Cerebellar cortex (tissue), 1 donor: ENCODE measurements at places on chromosomes 2 and 18.

- DNase-seq = no peak
Measured at GRCh38 chr18:37362158-37362890, 203.3 kb downstream of the CELF4 start.

DNA sequence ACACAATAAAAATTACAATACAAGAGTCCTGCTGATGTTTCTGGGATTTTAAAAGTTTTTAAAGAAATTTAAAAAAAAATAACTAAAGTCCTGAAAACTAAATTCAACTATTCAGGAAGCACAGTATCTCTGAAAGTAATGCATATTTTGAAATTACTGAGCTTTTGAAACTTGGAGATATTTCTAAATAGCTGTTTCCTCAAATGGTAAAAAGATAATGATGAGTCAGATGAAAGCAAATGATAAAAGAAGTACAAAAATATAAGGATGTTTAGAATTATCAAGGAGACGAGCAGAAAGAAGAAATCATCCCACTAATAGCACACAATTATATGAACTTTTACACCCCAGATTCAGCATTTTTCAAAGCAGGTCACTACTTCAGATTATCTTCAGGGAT lies 90.2 kb upstream of the SLC25A52 start:
- DNase-seq = no peak

- DNase-seq = no peak
Measured at GRCh38 chr18:10804126-10804525, 278.3 kb downstream of the NAPG start.

DNA sequence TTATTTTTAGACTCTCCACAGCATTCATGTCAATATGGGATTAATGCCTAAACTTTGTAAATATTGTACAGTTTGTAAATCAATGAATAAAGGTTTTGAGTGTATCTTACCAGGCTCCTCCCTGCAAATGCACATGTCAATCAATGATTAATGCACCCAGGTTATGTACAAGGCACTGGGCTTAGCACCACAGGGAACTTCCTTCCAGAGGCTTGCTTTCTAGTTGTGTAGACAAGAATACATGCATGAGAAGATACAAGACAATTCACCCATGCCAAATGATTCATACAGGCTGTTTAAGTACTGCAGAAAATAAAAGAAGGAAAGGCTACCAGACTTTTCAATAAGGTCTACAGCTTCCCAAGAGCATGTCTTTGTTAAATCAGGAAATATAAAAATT lies 114.1 kb downstream of the MMADHC start:
- DNase-seq = no peak

DNA sequence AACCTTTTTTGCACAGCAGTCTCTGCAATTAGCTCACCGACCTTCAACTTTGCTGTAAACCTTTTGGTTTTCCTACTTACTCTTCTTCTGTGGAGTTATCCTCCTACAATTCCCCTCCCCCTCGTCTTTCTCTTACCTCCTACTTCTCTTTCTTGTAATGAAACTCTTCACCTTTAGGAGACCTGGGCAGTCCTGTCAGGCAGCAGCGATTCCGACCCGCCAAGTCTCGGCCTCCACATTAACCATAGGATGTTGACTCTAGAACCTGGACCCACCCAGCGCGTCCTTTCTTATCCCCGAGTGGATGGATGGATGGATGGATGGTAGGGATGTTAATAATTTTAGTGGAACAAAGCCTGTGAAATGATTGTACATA lies 8.3 kb downstream of the TBR1 start:
- DNase-seq = no peak

DNA sequence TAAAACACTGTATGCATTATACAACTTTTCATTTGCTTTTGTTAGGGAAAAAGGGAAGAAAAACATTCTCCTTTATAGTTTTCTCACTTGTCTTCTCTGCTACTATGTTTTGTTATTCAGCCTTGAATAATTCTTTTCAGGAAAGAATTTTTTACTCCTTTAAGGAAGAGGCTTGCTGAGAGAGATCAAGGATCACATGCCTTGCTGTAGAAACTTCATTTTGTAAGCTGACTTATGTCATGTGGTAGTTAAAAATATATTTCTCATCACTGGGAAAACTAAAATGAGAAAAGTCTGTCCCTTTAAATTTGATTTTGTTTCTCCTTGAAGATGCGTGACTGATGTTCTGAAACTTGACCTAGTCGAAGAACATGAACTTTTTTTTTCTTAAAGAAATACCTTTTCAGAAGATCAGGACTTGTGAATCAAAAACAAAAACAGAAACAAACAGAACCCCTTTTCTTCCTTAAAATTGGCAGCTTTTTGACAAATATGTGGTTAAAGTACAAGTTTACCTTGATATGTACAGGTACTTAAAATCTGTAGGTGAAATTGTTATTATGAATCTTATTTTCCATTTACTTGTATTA lies 145.1 kb downstream of the COMMD1 start:
- DNase-seq = no peak

DNA sequence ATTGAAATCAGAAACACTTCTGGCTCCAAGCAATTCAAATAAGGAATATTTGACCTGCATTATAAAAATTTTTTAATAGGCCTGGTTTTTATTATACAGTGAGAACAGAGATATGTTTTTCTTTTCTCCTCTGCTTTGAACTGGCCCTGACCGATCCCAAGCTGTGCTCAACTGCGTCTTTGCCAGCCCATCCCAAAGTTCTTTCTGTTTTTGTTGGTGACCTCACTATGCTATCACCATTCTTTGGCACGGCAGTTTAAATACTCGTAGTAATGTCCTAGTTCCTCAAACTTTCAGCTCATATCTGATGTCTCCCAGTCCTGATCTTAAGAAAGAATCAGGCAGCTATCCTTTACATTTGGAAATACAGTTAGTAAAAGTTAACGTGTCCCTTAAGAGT lies 42.3 kb upstream of the NETO1 start:
- DNase-seq = no peak

DNA sequence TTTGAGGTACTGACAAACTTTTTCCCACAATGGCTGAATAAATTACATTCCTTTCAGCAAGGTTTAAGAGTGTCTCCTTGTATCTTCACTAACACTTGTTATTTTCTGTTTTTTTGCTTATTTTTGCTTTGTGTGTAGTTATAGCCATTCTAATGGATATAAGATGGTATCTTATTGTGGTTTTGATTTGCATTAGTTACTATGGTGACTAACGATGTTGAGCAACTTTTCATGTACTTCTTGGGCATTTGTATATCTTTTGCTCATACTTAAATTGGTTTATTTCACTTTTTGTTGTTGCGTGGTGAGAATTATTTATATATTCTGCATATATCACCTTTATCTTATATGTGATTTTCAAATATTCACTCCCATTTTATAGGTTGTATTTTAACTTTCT lies 79.9 kb upstream of the FSIP2 start:
- no peak for DNase-seq

DNA sequence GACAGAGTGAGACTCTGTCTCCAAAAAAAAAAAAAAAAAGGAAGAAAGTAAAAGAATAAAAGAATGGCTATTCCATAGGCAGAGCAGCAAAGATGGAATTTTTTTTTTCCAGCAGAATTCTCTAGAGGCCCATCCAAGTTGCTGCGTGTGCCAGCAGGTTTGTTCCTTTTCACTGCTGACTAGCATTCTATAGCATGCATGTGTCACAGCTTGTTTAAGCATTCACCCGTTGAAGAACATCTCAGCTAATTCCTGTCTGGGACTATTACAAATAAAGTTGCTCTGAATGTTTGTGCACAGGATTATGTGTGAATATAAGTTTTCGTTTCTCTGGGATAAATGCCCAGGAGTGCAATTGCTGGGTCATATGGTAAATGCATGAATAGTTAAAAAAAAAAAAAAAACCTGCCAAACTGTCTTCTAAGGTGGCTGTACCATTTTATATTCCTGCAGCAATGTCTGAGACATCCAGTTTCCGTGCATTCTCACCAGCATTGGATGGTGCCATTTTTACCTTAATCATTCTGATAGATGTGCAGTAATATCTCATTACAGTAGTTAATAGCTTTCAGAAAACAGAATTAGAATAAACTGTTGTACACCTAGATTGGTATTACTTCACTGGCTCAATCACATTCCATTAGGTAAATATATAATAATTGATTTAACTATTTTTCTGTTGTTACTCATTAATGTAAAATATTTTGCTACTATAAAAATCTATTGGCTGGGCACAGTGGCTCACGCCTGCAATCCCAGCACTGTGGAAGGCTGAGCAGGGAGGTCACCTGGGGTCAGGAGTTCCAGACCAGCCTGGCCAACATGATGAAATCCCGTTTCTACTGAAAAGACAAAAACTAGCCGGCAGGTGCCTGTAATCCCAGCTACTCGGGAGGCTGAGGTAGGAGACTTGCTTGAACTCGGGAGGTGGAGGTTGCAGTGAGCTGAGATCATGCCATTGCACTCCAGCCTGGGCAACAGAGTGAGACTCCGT lies 47.5 kb upstream of the ASAP2 start:
- DNase-seq = no peak

GRCh38 chr18:63180321-63180720 lies 139.2 kb downstream of the BCL2 start:
- no peak for DNase-seq

GRCh38 chr2:36433311-36434217 lies 78.0 kb downstream of the CRIM1 start:
- DNase-seq = peak; percentile 26
